ENCODE measurements at places on chromosomes 2 and 18.

GRCh38 chr2:47024046-47024445 lies 108.4 kb upstream of the MCFD2 start:
- DNase-seq: no peak

GRCh38 chr18:48667276-48668254 lies 128.7 kb downstream of the CTIF start:
- no peak for DNase-seq

GRCh38 chr2:120287183-120288015 lies 34.7 kb downstream of the RALB start:
- no peak for DNase-seq

GRCh38 chr2:86368161-86368824 lies 30.9 kb upstream of the REEP1 start:
- DNase-seq: peak; percentile 52

DNA sequence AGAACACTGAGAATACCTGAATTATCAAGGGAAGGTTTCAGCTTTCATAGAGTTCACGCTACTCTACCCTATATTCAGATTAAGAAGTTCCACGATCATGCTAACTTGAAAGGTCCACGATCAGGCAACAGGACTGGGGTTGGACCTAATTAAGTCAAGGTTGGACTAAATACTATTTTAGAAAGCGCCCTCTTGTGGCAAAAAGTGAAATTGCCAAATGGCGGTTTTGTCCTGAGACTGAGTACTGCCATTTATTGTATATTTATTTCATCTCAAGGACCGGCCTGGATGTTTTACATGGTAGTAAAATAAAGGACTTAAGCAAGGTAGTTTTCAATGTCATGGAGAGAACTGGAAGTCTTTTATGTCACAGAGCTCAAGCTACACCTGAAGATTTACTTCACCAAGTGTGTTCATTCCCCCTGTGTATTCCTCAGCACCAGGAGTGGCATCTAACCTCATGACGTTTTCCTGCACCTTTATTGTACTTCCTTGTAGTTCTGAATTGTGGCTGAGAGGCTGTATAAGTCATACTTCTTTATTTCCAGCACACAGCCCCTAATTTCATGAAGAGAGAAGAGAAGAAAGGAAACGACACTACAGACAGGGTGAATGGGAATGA lies 56.8 kb downstream of the SRD5A2 start:
- DNase-seq: peak; percentile 18

DNA sequence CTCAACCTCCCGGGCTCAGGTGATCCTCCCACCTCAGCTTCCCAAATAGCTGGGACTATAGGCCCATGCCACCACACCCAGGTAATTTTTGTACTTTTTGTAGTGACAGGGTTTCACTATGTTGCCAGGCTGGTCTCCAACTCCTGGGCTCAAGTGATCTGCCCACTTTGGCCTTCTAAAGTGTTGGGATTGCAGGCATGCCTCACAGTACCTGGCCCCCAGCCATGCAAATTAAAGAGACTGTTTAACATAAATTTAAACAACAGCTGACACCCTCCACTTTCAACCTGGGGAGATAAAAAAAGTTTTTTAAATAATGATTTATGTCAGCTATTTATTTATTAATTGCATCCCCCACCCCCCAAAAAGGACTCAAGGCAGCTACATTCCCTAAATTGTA lies 234.7 kb downstream of the CCDC178 start:
- no peak for DNase-seq

DNA sequence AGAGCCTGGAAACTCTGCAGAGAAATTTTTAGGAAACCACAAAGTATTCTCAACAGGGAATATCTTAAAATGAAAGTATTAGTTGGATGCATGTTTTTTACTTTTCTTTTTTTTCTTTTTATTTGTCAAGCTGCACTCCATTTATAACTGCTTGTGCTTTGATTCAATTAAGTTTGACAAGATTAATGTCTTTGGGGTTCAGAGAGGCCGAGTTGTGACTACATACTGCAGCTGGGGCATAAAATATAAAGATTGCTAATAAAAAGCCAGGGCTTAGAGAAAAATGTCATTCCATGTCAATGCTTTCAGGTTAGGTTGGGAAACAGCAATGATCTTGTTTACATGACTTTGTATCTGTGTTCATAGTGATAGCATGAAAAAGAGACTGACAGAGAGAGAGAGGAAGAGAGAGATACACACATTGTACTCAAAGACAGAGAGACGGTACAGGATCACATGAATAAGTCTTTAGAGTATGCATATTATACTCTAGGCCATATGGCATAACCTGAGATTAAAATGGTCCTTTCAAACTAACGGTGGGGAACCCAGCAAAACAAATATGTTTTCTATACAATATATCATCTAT lies 1022.3 kb upstream of the CNTNAP5 start:
- no peak for DNase-seq

DNA sequence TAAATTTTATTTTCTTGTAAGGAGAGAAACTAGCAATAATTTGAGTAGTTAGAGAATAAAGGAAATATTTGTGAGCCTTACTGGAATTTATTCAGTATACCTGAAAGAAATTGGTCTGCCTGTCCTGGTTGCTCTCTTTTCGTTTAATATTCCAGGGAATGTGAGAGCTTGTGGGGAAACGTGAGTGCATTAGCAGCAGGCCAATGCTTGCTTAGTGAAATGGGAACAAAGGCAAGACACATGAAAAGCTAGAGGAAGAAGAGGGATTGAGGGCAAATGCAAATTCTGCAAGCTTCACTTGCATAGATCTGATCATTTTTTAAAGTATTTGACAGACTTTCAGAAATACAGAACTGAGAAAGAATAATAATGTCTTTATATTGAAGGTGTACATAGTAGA lies 111.0 kb downstream of the ERBB4 start:
- DNase-seq: no peak

- no peak for DNase-seq
Observed at GRCh38 chr2:145958611-145959010, 1438.7 kb upstream of the ZEB2 start.

DNA sequence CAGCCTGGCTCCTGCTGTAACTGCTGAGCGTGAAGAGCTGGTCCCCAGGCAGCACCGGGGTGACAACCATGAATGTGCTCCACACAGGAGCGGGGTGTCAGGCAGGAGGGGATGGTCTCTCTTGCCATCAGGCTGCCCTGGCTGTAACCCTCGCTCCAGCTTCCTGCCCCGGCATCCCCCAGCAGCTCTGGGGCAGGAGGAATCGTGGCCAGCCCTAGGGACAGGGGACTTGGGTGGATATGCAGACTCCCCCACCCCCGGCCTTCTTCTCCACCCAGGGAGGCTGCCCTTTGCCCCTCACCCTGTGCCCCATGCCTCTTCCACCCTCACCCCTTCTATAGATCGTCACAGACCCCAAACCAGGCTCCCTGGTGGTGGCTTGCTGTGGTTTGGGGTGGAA lies 69.4 kb upstream of the SMAD7 start:
- DNase-seq: no peak

GRCh38 chr18:34562252-34562870 lies 147.7 kb upstream of the DTNA start:
- no peak for DNase-seq

DNA sequence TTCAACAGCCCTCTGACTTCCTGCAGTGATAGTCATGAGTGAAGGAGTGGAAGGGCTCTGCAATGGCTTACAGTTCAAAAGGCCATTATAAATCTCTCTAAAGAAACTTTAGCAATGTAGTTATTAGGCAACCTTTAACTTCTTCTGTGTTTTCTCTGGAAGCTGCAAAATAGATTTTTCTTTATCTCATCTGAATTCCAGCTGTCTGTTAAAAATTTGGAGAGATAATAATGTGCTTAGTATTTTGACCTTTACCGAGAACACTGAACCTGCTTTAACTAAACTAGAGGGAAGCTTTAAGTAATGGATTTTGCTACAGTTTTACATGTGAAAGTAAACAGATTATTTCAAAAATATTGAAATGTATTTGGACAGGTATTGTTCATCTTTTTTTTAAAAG lies 847.9 kb downstream of the ERBB4 start:
- DNase-seq: no peak

GRCh38 chr2:7649461-7650228 lies 732.4 kb downstream of the RNF144A start:
- no peak for DNase-seq

GRCh38 chr18:11974741-11975325 lies 6.5 kb upstream of the IMPA2 start:
- no peak for DNase-seq

GRCh38 chr2:7119132-7119835 lies 202.1 kb downstream of the RNF144A start:
- DNase-seq: no peak

- DNase-seq: no peak
Observed at GRCh38 chr2:238155051-238155760, 3.6 kb upstream of the ERFE start.

DNA sequence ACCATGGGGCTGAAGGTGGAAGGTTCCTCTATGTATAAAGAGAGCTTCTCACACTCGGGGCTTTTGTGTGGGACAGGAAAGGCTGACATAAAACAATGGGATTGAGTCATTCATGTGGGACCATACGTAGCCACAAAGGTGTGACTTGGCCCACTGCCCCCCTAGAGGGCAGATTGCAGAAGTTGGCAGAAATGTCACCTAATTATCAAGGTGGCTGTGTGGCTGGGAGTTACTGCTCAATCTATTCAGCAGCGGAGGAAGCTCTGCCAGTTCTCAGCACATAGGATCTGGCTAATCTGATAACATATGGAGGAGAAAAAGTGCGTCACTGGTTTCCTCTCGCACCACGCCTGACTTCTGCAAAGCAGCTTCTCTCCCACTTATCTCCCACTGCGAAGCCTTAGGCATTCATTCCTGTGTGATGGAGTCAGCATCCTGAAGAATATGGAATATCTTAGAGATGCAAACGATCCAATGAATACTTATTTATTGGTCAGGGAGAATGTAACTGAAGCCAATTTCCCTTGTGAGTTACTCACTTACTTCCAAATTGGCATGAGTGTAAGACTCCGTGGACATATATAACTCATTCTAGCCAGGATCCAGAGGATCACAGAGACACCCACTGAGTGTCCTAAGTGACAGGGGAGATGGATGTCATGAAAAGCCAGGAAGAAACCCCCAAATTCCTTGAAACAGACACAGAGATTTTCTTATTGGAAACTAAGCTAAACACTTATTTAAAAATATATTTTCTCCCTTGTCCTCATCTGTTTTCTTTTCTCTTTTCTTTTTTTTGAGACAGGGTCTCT lies 344.8 kb downstream of the TGIF1 start:
- no peak for DNase-seq

- peak; percentile 67 for DNase-seq
Observed at GRCh38 chr18:26133652-26134051, at the start of gene PSMA8. Gene PSMA8, plus strand, starts transcription at chr18:26133869. Its CDS starts 97 bp downstream, at chr18:26133966.

- DNase-seq: no peak
Observed at GRCh38 chr2:239216614-239217273, 184.1 kb downstream of the HDAC4 start.
